ENCODE measurements at places on chromosomes 6 and 20.

DNA sequence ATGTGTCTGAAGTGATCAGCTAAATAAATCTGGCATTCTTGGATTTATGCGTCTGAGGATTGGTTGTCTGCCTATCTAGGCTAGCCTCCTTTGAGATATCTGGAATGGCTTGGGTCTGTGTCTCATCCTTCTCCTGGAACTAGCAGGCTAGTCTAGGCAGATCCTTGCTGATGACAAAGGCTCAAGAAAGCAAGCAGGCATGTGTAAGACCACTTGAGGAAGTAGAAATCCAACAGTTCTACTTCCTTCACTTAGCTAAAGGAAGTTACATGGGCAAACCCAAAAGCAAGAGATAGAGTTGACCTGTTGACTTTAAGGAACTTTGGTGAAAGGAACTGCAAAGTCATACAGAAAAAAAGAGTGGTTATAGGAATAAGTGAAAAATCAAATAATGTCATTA, 672.6 kb downstream of the MAFB start:
- no peak for DNase-seq

GRCh38 chr6:15230827-15231226, 15.0 kb upstream of the JARID2 start:
- DNase-seq, result no peak

DNA sequence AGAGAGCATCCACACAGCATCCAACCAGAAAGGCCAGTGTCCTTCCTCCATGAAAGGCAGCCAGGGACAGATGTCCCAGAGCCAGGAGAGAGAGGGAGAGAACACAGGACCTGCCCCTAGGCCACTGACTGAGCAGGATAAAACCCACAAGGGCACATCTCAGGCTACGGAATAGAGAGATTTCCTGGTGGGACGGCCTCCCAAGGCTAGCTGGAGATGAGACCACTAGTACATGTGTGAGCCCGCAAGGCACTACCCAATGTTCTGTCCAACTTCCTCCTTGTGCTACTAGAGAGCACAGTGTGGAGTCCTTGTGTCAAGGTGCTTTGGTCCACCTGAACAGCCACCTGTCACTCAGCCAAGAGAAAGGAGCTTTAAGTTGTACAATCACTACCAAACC, 44.2 kb downstream of the PLCG1 start:
- DNase-seq, result no peak

GRCh38 chr6:121730616-121731015, 295.2 kb downstream of the GJA1 start:
- no peak for DNase-seq

DNA sequence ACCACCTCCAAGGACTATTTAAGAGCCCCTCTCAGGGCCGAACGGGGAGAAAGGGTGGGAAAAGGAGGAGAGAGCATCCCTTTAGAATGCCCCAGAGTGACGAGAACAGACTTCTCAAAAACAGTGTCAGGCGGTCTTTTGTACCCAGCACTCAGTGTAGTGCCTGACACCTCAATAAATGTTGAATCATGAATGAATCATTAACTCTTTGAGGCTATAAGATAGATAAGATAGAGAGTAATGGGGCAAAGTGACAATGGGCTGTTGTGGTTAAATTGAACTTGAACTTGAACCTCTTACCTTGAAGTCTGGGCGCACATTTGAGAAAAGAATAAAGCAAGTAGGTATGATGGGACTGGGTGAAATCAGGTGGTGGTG, 7.4 kb downstream of the TCF21 start:
- no peak for DNase-seq

DNA sequence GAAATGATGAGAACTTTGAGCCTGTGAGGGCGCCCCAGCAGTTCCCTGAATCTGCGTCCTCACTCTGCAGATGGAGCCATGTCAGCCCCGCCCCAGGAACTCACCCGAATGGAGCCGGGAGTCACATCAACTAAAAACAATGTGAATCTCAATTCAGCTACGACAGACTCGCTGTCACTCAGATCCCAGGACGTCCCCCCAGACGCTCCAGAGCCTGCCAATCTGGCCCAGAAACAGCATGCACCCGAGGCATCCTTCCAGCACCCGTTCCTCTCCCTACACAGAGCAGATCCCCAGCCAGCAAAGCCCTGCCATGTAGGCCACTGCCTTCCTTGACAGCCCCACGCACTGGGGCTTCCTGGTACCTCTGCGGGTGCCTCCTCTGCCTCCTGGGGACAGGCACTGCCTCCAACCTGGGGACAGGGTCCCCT, 248.0 kb downstream of the TTLL2 start:
- DNase-seq, result no peak

GRCh38 chr6:116217069-116217468, 36.8 kb downstream of the TSPYL4 start:
- DNase-seq, result no peak

All from stimulated activated CD4-positive, alpha-beta T cell treated with anti-CD3 and anti-CD28 coated beads, TNF-alpha, amount 100 ng/mL, for 4 hours (primary cell).